ENCODE measurements at places on chromosomes 7 and 10.

GRCh38 chr10:92644921-92645320 lies 44.8 kb upstream of the HHEX start:
- no peak for DNase-seq

GRCh38 chr10:13589316-13589715 lies 2.6 kb downstream of the PRPF18 start:
- DNase-seq = no peak

DNA sequence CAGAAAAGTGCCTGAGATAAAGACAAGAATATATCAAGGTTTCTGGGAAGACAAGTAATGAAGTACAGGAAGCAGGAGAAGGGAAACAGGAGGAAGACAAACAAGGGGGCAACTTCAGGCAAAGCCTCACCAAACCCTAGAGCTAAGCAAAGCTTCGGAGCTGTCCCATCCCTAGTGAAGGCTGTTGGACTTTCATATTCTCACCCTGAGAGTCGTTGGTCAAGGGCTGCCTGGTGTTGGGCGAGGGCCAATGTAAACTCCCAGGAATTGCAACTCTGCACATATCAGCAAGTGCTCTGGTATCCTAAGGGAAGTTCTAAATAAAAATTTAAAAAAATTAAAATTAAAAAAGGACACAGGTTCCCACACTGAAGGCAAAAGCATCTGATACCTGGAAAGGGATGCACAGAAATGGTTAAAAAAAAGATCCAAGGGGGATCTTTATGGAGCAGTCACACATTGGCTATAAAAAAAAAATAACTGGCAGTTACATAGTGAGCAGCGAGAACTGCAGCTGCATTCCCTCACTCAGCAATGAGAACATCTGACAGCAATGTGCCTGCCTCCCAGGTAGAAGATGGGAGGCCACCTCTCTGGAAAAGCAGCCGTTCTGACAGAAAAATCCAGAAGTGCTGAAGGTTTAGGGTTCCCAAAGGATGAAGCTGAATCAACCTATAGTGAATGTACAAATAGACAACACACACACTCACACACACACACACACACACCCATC lies 304.7 kb downstream of the WDR11 start:
- no peak for DNase-seq

DNA sequence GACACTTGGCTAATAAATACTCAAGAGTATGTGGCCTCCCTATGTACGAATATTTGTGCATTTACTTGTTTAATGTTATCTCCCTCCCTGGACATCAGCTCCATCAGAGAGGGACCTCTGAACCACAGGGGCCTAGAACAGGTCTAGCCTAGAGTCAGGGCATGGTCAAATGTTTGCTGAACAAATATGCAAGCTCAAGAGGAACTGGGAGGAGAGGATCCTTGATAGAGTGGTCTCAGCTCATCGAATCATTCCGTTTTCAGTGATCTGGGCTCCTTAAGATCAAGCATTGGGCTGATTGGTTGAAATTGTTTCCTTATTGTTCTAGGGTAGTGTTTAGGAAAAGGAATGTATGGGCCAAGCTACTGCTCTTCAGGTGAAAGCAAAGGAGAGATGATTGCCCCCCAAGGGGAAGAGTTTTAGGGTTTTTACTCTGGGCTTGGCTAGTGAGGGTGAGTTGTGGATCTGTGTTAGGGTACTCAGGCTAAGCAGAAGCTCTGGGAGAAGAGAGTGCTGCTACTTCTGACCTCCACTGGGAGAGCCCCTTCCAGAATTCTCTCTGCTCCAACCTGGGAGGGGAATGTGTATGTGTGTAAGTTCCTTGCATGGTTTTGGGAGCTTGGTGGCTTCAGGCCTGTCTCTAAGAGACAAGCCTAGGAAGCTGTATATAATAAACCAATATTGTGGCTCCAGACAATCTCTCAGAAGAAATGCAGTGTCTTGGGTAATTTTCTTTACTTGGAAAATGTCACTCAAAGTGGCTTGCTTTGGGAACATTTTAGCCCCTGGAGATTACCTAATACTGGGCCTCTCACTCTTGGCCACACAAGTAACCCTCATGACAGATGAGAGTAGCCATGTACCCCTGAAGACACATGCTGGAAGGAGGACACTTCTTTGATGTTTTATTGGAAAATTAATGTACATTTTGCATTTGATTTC lies 110.0 kb downstream of the EMX2 start:
- no peak for DNase-seq

DNA sequence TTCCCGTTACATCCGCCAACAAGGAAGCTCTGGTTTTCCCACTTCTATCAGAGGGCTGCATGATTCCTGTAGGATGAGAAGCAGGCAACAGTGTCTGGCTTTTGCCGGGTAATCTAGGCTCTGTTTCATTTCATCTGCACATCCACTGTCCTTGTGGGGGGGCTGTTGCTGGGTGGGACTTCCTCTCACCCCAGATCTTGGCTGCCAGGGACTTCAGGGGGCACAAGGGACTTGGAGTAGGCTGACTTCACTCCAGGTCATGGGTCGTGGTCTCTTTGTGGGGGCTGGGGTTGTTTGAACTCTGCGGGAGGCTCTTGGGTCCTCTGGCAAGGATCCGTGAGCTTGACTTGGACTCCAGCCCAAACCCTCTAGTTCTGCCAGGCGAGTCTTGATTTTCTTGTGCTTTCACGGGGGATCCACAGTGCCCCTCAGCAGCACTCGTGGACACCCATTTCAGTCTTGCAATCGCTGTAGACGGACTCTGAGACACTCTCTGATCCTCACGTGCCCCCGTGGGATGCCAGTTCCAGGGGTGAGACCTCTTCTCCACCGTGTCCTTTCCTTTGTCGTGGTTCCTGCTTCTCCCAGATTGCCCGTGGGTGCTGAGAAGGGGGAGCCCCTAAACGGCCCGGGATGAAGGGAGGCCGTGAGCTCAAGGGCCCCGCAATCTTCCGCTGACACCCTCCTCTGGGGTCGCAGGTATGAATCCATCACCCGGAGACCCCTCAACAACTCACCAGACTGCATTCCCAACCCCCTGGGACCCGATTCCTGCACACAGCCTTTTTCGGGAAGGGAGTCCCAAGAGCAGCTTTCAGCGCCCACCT lies 21.4 kb upstream of the ZNF273 start:
- DNase-seq = no peak

DNA sequence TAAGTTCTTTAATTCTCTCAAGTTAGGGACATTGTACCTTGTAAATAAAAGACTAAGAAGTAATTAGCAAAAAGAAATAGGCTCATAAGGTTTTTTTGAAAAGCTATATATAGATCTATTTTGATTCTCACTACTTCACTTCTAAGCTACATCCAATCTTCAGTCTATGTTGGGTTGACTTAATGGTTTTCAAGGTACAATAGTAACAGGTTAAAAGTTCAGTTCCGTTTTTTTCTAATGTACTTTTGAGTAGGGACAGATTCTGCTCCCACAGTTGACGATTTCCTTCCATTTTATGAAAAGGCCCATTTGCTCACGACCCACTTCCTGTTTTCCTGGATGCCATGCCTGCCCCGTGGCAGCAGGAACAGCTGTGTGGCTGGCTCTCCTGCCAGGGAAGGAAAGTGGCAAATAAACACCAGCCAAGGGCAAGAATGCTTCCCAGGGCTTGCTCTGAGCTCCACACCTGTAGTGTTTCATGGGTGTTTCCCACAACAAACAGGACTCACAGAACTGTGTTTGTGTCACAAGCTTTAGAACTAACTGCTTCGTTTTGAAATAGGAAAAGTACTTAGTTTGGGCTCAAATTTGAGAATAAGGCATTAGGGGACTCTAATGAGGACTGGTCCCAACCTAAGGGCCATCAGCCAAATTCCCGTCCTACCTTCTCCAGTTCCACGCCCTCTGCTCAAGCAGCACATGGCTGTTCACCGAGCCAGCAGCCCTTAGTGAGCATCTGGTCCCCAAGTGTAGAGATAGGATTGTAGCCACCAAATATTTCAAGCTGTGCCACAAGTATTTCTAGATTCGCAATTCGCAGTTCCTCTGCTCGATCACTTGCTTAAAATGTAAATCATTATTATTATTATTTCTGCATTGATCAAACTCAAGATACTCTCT lies 240.7 kb downstream of the COBL start:
- DNase-seq = no peak

DNA sequence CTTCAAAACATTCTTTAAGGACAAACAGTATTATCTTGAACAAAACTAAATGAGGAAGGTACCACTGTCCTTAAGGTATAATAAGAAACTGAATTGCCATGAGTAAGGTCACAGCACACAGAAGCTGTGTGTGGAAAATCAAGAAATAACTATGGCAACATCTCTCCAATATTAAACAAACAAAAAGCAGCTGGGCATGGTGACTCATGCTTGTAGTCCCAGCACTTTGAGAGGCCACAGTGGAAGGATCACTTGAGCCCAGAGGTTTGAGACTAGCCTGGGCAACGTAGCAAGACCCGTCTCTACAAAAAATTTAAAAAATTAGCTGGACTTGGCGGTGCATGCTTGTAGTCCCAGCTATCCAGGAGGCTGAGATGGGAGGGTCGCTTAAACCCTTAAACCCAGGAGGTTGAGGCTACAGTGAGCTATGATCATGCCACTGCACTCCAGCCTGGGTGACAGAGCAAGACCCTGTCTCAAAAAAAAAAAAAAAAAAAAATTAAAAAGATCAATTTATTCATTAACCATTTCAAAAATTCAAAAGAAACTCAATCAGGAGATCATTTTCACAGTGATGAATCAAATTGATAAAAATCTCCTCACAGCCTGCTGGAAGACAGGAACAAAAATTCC lies 195.4 kb downstream of the SKIDA1 start:
- DNase-seq = no peak

GRCh38 chr7:130491841-130492522 lies at the start of gene MEST:
Gene MEST (plus strand): TSS chr7:130492085. CDS start chr7:130492314, 229 bp downstream.
- DNase-seq = no peak

- no peak for DNase-seq
Observed at GRCh38 chr10:117239051-117239450, 1.9 kb upstream of the SLC18A2 start.

- DNase-seq = no peak
Observed at GRCh38 chr7:106282390-106282789, 2.4 kb downstream of the NAMPT start.

- DNase-seq = no peak
Observed at GRCh38 chr7:26916336-26916735, 51.9 kb upstream of the SKAP2 start.

- DNase-seq = no peak
Observed at GRCh38 chr10:96420228-96421009, 61.6 kb upstream of the OPALIN start.

DNA sequence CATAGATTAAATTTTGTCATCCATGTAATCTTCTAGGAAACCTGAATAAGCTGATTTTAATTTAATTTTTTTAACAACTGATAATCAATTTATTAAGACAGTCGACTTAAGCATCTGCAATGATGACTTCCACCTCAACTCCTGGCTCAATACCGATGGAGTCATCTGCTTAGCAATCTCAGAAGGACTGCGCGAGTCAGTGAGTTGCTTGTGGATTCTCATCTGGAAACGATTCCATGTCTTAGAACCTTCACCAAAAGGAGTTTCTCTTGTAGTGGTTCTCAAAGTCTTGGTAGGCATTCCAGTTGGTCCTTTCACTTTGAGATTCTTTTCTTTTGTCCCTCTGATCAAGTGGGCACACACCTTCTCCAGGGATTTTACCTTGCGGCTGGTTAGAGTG lies 85.5 kb downstream of the XRCC2 start:
- no peak for DNase-seq

DNA sequence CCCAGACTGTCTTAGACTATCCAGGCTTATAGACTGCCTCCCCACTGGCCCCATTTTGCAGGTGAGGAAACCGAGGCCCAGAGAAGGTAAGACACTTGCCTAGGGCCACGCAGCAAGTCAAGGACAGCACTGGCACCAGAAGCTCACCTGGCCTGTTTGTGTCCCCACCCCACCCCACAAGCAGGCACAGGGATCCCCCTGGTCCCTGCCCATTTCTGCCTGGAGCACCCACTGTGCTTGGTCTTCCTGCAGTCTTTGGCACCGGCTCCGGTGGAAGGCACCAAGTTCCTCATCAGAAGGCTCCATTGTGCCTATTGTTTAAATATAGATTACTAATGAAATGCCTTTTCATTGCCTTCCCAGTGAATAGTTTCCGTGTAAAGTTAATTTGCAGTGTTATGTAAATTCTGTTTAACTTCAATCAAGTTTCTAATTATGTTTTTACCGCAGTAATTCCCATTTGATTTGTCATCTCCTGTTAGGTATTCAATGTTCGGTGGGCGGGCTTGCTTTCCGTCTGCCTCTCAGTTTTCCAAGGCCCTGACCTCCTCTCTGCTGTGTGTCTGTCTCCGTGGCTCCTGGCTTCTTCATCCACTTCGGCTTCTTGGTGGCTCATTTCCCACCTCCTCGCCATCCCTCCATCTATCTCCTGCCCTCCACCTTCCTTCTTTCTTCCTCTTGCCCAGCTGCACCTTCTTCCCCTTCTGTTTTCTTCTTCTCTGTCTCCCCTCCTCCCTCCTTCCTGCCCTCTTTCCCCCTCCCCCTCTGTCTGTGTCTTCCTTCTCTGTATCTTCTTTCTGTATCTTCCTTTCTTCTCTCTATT lies 75.8 kb downstream of the ZMIZ1 start:
- DNase-seq = no peak

- no peak for DNase-seq
Observed at GRCh38 chr7:152949253-152949652, 189.7 kb downstream of the ACTR3B start.

- no peak for DNase-seq
Observed at GRCh38 chr7:115526278-115526677, 504.3 kb downstream of the TFEC start.

DNA sequence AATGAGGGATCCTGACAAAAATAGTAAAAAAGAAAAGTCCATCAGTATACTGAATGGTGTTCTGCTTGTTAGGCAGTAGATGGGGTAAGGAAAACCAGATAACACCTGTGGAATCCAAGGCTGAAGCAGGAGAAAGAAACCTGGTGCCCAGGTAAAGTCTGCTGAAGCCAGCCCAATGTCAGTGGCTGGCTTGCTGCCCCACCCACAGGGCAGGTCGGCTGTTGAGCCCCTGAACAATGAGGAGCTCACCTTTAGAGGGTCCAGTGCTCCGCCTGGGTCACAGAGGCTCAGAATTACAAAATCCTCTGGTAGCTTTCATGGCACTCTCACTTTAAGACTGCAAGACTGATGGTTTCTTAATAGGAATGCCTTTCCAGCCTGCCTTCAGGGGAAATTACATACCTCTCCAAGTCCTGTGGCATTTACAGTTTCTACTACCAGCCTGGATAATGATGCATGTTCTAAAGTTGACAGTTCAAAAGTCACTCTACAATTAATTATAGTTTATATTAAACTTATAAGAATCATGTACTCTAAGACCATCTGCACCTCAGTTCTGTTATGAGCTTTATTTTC lies 23.8 kb downstream of the DHX32 start:
- no peak for DNase-seq

- no peak for DNase-seq
Observed at GRCh38 chr7:29170781-29171180, 23.8 kb upstream of the CHN2 start.

DNA sequence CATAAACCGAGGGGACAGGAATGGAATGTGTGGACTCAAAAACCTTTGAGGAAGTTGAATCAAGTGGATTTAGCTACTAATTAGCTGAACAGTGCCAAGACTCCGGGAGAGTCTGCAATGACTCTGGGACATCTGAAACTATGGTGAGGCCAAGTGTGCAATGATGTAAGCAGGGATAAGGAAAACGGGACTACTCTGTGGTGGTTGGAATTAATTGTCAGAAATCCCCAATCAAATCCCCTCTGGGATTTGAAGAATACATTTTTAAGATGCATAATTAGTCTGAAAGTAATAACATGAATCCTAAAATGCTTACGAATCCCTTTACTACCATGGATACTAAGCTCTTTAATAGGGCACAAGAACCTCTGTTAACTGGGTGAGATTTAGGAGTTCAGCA lies 602.8 kb downstream of the NRG3 start:
- DNase-seq = peak; percentile 97

All from retinal pigment epithelial cell (primary cell).